ENCODE measurements at places on chromosomes 1 and 21.

GRCh38 chr1:31306278-31306677 lies 9.4 kb downstream of the ZCCHC17 start:
- no peak for DNase-seq

DNA sequence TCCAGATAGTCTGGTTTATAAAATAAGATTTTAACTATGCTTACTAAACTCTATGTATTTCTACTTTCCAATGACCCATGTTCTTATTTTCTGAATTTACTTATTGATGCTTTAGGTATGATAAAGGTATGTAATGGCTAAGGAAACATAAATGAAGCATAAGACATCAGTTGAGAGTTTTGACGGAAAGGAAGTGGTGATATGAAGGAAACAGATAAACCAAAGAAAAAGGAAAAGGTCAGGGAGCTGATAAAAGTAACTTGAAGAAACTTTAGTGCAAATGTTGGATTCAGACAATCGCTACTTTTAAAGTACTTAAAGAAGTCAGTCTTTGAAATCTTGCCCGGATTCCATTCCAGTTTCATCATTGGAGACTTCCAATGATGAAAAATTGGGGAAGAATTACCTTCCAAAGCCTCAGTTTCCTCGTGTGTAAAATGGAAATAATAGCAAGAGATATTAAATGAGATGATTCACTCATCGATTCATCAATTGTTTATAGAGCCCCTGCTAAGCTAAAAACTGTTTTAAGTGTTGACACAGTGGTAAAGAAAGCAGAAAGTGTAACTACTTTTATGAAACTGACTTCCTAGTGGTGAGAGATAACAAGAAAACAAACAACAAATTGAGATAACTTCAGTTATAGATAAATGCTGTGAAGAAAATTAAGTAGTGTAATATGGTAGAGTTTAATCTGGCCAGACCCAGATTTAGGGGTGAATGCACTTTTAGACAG lies 10.6 kb downstream of the PTPRC start:
- DNase-seq: no peak

DNA sequence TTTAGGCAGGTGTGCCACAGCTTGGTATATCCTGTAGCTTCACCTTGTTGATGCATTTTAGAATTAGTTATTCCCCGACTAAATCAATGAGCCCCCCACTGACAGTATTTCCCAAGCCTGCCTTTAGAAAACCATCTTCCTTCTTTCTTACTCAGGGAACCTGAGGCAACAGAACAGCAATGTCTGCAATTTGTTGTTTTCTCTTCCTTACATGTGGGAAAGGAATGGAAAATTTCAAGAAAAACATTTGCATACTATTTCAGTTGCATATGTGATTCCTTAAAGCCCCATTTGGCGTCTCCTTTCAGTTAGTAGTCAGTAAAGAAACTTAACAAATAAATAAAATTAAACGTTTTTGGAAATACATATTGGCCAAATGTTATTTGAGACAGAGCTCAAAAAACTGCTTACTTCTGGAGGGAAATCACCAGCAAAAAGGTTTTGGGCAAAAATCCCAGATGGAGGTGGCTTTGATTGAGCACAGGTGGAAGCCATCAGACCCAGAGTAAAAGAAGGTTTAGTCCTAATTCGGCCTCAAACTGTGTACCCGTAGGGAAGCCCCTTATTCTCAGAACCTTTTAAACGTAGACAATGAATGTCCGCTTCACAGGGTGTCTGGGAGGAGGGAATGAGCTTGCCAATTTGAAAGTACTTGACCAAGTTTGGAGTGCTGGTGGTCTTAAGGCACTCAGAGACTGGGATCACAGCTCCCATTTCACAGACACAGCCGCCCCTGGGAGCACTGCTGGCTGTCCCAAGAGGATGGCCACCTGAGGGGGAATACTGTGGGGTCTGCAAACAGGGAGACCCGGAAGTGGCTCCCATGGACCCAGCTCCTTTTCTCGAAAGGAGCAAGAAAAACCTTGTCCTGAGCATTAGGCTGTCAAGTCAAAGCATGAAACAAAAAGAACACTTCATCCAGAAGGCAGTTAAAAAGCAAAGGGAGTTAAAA lies 9.4 kb downstream of the LHX4 start:
- DNase-seq: no peak

DNA sequence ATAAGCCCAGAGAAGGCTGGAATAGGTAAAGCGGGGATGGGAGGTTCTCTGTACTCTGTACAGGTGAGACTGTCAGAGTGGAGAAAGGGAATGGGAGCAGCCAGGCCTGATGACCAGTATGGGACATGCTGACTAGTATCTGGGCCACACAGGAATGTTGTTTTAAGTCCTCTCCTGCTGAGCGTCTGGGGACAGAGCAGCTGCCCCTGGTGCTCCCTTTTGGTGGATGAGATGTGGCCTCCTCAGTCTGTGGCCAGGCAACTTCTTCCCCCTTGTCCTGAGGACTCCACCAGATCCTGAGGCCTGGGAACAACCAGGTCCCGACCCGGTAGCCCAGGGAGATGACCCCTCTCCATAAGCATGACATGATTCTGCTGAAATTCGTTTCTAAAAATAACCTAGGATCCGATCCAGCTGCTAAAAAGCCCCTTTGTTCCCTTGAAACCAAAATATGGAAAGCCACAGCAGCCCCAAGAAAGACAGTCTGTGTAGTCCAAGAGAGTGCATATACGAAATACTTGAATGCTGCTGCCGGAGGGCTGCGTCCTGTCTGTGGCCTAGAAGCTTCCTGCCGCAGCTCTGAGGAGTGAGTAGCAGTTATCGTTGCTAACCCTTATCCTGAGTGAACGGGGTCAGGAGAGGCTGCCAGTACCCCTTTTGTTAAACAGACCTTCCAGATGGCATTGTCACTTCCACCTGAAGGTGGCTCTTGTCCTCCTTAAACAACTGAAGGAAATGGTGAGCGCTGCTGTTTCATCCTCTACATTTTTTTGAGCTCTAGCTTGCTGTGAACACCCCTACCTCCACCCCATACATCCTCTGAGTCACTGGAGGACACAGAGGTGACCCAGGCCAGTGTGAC lies 47.1 kb downstream of the ATP2B4 start:
- peak; percentile 13 for DNase-seq

GRCh38 chr1:96973605-96974004 lies 252.0 kb downstream of the PTBP2 start:
- no peak for DNase-seq

- peak; percentile 70 for DNase-seq
These were observed at the start of gene RNF207 for GRCh38 chr1:6205849-6206519. TSS of gene RNF207 (plus strand) at chr1:6206119. CDS start at chr1:6206536, 417 bp downstream.

GRCh38 chr1:183021405-183022201 lies 1.6 kb upstream of the LAMC1 start:
- no peak for DNase-seq

DNA sequence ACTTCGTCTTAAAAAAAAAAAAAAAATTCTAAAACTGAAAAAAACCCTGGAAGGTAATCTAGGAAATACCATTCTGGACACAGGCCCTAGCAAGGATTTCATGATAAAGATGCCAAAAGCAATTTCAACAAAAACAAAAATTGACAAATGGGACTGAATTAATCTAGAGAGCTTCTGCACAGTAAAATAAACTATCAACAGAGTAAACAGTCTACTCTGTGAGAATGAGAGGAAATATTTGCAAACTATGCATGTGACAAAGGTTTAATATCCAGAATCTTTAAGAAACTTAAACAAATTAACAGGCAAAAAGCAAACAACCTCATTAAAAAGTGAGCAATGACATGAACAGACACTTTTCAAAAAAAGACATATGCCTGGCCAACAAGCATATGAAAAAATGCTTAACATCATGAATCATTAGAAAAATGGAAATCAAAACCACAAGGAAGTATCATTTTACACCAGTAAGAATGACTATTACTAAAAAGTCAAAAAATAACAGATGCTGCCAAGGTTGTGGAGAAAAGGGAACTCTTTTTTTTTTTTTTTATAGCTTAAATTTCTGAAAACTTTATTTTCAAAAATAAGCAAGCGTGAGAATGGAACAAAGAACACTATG lies 29.4 kb upstream of the RNPC3 start:
- no peak for DNase-seq

DNA sequence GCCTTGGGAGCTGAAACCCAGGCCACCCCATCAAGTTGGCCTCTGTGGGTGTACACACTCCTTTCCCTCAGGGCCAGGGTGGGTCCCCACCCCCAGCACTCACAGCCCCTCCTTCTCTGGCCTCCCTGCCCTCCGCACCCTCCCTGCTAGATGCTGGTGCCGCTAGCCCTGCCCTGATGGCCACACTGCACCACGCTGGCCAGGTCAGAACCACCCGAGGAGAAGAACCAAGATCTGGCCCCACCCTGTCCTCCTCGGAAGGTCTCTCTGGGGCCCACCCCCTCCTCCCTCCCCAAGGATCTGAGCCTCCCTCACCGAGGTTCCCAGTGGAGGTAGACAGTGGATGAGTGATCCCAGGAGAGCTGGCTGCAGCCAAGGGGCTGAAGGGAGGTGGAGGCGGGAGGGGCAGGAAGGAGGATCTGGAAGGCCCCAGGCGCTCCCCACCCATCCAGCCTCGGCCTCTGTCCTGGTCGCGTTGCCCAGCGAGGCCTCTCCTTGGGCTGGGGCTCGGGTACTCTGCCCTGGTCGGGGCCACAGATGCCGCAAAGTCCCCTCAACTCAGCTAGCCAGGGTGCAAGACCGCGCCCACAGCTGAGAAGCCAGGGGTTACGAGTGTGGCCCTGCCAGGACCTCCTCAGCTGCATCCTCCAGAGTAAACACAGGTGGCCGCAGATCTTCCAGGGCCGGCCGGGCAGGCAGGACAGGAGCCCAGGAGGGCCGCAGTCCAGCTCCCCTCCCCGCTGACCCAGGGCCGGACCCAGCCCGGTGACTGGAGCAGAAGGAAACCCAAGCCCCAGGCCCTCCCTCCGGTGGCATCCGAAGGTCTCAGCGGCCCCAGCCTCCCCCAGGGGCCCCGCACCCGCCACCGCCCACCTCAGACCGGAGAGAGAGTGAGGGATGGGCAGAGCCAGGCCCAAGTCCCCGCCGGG lies 5.2 kb downstream of the B3GALT6 start:
- DNase-seq: no peak

- DNase-seq: no peak
These were observed 32.1 kb downstream of the NAV1 start for GRCh38 chr1:201570886-201571624.

- DNase-seq: no peak
These were observed 238.4 kb upstream of the JUN start for GRCh38 chr1:59022199-59022598.

DNA sequence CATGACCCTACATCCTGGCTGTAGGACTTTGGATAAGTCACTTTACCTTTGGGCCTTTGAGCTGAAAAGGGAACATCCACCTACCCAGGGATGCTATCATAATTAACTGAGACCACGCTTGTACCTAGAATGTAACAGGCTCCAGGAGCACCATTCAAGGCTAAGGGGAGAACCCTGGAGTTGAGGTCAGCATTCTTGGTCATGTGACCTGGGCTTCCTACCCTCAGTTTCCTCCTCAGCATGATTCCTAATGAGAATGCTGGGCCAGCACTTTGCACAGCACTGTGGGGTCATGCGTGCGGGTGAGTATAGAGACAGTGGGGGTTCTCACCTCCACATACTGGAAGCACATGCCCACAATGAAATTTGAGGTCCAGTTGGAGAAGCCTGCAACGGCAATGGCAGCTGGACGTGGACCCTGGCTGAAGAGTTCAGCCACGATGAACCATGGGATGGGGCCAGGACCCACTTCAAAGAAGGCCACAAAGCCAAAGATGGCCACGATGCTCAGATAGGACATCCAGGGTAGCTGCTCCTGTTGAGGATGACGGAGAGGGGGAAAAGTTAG lies 31.3 kb downstream of the SLC2A1 start:
- DNase-seq: no peak

GRCh38 chr1:235068158-235069121 lies 60.2 kb downstream of the TOMM20 start:
- DNase-seq: no peak

GRCh38 chr1:20711285-20712214 lies 6.3 kb downstream of the KIF17 start:
- no peak for DNase-seq

- no peak for DNase-seq
These were observed 305.4 kb downstream of the DISC1 start for GRCh38 chr1:231931846-231932454.

DNA sequence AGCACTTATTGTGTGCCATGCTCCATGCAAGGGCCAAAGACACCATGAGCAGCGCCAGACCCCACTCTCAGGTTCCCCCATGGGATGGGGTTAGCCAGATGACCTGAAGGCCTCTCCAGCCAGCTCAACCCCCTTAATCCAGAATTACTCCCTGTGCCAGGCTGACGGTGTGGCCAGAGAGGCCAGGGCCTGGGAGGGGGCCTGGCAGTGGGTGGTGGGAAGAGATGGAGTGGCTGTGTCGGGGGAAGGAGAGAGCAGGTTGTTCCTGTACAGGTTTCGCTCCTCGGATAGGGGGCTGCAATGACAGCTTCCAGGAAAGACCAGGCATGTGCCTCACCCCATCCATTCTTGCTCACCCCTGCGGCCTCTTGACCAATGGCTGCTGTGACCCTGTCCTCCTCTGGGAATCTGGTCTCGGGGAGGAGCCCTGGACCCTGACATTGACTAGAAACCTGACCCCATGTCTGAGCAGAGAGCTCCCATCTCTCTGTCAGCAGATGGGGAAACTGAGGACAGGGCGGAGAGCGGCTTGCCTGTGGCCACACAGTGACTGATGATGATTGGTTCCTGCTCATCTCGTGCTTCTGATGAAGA lies 345.3 kb downstream of the MATN1 start:
- no peak for DNase-seq

DNA sequence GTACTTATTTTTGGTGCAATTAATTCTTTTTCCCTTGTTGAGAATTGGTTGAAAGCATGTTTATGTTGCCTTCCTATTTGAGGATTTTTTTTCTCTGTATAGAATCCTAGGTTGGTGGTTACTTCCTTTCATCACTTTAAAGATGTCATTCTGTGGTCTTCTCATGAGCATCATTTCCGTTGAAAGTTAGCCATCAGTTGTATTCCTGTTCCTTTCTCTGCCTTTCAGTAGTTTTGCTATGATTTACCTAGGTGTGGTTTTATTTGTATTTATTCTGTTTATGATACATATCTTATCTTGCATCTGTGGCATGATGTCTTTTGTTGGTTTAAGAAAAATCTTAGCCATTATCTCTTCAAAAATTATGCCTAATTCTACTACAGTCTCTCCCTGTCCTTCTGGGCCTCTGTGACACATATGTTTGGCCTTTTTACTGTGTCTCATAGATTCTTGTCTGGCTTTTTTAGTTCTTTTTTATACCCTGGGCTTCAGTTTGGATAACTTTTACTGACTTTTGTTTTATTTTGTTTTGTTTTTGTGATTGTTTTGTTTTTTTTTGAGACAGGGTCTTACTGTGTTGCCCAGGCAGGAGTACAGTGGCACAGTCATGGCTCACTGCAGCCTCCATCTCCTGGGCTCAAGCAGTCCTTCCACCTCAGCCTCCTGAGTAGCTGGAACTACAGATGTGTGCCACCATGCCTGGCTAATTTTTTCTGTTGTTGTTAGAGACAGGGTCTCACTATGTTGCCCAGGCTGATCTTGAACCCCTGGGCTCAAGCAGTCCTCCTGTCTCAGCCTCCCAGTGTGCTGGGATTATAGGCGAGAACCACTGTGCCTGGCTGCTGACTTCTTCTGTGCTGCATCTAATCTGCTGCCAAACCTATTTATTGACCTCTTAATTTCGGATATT lies 24.1 kb downstream of the PTGFRN start:
- no peak for DNase-seq
